Endothelial cell (in vitro differentiated cells): ENCODE measurements at places on chromosomes 11 and 22. TPM values are rescaled to one million over a fixed set of nuclear protein-coding genes. Genes with fewer than 3 reads are reported as not detected.

Gene AKIP1
- total RNA-seq = 20.8 TPM

Gene LRFN4
- total RNA-seq = 21.4 TPM

Gene OR52N4
- total RNA-seq = not detected

Gene PATE2
- total RNA-seq = not detected

Gene APOL4
- total RNA-seq = 4.4 TPM

Gene MS4A6E
- total RNA-seq = not detected

Gene RPS19BP1
- 57.7 TPM for total RNA-seq

Gene SMIM35
- not detected for total RNA-seq

Gene DEFB131B
- total RNA-seq = not detected

Gene STK33
- 17.9 TPM for total RNA-seq

Gene ACTN3
- 0.21 TPM for total RNA-seq

Gene TPBGL
- total RNA-seq = 7.0 TPM

Gene C1QTNF4
- 50.4 TPM for total RNA-seq

Gene KCNJ5
- 0.05 TPM for total RNA-seq

Gene OR5B21
- total RNA-seq = not detected

Gene PRR5
- 40.5 TPM for total RNA-seq

Gene NXPE4
- not detected for total RNA-seq

Gene SAC3D1
- total RNA-seq = 4.8 TPM
